ENCODE measurements at places on chromosomes 2 and 18.

- DNase-seq = no peak
Measured at GRCh38 chr2:29322011-29322410, 206.8 kb downstream of the CLIP4 start.

DNA sequence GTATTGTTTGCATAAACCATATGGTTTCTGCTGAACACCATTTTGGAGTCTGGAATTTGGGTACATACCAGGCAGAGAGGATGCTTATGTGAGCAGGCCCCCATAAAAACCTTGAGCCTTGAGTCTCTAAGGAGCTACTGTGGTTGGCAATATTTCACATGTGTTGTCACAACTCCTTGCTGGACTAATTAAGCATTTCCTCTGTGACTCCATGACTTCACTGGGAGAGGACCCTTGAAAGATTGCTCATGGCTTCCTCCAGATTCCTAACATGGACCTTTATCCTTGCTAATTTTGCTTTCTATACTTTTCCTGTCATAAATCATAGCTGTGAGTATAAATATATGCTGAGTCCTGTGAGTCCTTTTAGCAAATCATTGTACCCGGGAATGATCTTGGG is 7.6 kb upstream of the COQ10B start:
- DNase-seq = no peak

- no peak for DNase-seq
Measured at GRCh38 chr2:133025004-133025403, 355.0 kb upstream of the LYPD1 start.

GRCh38 chr2:14569294-14569693 is 63.2 kb upstream of the LRATD1 start:
- no peak for DNase-seq

GRCh38 chr18:51290860-51291259 is 93.4 kb upstream of the MEX3C start:
- DNase-seq = no peak

DNA sequence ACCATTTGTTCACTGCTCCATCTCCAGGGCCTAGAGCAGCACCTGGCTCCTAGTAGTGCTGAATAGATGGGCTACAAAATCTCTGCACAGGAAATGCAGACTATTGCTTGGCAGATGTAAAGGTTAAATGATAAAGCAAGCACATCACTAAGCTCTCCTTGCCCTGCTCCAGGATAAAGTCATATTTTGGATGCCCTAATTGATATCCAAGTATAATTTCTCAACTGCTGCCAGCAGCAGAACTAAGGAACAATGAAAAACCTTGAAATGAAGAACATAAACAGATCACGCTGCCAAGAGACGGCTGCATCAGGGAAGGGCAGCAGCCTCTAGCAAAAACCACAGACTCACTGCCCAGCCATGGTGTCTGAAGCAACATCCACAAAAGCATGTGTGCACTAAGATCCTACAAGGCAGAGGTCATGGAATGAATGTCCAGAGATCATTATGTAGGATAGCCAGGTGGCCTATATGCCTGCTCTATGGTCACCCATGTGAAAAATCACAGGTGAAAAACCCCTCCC is 134.7 kb downstream of the TMEM163 start:
- DNase-seq = no peak

DNA sequence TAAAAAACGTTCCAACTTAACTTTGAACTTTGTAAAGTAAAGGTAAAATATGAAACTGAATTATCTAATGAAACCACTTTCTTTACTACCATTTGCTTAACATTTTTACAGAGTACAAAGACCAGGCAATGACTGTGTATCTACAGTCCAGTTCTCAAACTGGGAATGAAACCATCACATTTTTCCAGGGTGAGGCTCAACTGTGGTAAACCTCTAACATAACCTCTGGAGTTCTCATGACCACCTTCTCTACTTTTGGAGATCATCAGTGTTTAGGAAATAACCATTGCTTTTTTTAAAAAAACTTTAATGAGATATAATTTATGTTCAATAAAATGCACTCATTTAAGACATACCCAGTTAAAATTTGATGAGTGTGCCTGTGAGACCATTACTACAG is 223.5 kb downstream of the RNF152 start:
- no peak for DNase-seq

DNA sequence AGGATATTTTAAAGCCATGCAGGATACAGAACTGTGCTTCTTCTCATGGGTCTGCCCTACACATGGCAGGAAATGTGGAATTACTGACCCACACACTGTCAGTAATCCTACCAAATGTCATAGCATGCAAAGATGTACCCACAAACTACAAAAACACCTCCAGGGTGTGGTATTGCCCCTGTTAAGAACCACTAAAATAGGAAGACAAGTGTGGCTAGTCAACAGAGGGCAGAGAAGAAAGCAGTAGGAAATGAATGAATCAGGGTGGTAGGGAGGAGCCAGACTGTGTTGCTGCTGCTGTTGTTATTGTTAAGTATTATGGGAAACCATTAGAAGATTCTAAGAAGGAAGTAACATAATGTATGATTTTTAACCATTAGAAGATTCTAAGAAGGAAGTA is 556.7 kb upstream of the ACVR2A start:
- no peak for DNase-seq

DNA sequence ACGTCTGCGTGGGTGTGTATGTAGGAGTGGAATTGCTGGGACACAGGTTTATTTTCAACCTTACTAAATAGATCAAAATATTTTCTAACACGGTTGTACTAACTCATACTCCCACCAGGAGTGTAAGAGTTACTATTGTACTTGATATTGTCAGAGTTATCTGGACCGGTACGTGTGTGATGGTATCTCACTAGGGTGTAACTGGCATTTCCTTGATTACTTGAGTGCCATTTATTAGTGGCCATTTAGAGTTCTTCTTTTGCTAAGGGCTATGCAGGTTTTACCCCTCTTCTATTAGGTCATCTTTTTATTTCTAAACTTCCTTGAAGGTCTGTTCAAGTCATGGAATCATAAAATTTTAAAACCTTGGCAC is 33.5 kb downstream of the CENPO start:
- DNase-seq = no peak

- no peak for DNase-seq
Measured at GRCh38 chr18:31738460-31739407, 21.9 kb downstream of the SLC25A52 start.

DNA sequence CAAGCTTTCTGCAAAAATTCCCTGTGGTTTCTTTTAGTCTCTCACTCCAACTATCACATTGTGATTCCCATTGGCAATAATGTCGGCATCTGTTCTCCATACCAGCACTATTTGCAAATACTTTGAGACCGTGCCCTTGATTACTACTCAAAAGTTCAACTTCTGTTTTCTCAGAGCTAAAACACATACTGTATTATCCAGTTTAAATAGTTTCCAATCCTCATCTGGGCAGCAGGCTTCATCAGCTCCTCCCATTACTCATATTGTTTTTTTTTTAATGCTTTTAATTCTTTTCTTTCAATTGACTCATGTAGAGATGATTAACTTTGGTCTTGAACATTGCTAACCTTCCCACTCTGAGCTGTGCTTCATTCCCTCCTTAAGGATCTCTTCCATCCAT is 135.8 kb downstream of the METTL8 start:
- no peak for DNase-seq

Measured in stimulated activated CD8-positive, alpha-beta memory T cell treated with anti-CD3 and anti-CD28 coated beads, Interleukin-7, amount 100 ng/mL, for 1 hour (primary cell).